ENCODE measurements at places on chromosomes 1 and 21.

DNA sequence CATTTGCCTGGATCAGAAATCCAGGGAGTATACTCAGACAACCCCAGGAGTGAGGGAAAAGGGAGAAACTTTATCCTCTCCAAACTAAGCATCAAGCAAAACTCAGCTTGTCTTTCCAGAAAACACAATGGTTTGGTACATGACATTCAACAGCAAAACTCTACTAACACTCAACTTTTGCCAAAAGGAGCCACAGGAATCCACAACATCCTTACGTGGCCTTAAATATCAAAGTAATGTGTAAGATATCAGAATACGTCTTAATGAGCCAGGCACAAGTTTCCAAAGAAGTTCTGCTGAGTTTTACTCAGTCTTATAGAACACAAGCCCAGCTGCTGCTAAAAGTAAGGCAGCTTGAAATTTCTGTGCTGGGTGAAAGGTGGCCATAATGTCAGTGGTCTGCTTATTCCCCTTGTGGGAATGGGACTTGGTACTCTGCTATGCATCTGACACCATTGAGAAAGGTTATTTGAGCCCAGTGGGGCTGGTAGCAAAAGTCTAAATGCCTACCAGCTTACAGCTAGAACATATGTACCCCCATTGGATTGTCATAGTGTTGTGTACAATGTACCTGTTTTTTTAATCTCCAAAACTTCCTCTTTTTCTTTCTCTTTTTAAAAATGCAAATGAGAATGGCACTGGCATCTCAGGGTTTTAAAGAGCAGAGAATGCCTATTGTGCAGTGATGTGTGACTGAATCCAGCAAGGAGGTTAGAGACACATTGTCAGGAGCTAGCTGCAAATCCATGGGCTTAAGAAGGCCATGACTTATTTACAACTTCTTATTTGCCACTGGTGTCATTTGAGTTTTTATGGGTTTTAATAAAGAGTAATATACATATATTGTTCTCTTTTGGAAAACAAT is 62.0 kb upstream of the ST6GALNAC3 start:
- DNase-seq, result no peak
- no peak overlapping the region for H3K27ac ChIP-seq
- H3K36me3 ChIP-seq, result no peaks in the 10 kb centered on the region
- H3K27me3 ChIP-seq, result no peaks in the 10 kb centered on the region

DNA sequence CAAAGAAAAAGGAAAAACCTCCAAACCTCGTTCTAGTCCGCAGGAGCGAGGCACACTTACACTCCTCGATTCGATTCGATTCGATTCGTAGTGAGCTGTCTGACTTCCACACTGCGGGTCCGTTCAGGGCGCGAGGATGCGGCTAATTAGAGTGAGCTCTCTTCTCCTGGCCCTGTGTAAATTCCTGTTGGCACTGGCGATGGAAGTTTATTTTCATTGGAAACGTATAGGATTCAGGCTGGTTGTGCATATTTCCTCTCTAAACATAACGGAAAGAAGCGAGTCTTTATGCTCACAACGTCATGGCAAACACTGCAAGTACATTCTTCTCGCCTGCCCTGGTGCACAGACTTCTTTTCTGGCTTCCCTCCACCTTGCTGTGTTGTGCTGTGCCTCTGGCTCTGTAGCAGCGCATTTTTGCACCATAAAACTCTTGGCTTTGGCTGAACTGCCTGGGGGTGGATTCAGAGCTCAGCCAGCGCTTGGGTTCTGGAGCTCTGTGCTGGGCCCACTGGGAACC is 2.7 kb downstream of the HUNK start:
- H3K27me3 ChIP-seq, result peaks cover 31% of the 10 kb centered on the region
- H3K4me1 ChIP-seq, result peaks cover 17% of the 10 kb centered on the region
- peak overlapping the region; percentile 65 for H3K4me3 ChIP-seq
- no peaks in the 10 kb centered on the region for H3K36me3 ChIP-seq
- no peak overlapping the region for H3K27ac ChIP-seq

- peaks cover 9% of the 10 kb centered on the region for H3K36me3 ChIP-seq
- H3K4me1 ChIP-seq, result peaks cover 27% of the 10 kb centered on the region
- H3K27ac ChIP-seq, result peak overlapping the region; percentile 81
- no peaks in the 10 kb centered on the region for H3K27me3 ChIP-seq
- DNase-seq, result peak; percentile 87
These were observed 950 bp upstream of the INKA2 start for GRCh38 chr1:111739925-111740765.

DNA sequence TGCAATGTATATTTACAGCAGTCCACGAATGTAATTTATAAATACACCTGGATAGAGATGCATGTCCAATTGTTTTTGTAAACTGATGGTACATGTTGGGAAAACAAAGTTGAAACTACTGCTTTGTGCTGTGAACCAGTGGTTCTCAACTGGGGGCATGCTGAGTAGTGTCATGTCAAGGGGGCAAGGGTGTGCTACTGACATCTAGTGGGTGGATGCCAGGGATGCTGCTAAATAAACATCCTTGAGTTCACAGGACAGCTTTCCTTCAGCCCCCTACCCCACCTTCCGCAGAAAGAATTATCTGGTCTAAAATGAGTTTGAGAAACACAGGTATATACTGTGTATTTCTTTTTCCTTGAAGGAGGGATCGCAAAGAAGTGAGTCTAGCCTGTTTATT is 95.9 kb downstream of the RASAL2 start:
- no peaks in the 10 kb centered on the region for H3K27me3 ChIP-seq
- H3K36me3 ChIP-seq, result no peaks in the 10 kb centered on the region
- H3K4me1 ChIP-seq, result peaks cover 4% of the 10 kb centered on the region

DNA sequence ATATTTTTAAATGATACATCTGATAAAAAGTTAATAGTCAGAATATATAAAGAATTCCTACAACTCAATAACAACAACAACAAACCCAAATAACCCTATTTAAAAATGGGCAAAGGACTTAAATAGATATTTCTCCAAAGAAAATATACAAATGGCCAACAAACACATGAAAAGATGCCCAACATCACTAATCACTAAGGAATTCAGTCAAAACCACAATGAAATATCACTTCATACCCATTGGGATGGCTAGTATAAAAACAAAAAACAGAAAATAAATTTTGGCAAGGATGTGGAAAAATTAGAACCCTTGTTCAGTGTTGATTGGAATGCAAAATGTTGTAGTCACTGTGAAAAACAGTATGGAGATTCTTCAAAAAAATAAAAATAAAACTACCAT is 184.8 kb upstream of the RAB4A start:
- H3K36me3 ChIP-seq, result no peaks in the 10 kb centered on the region
- no peaks in the 10 kb centered on the region for H3K4me1 ChIP-seq
- peaks cover 10% of the 10 kb centered on the region for H3K27me3 ChIP-seq
- no peak overlapping the region for H3K4me3 ChIP-seq
